ENCODE measurements at places on chromosomes 1 and 21.

DNA sequence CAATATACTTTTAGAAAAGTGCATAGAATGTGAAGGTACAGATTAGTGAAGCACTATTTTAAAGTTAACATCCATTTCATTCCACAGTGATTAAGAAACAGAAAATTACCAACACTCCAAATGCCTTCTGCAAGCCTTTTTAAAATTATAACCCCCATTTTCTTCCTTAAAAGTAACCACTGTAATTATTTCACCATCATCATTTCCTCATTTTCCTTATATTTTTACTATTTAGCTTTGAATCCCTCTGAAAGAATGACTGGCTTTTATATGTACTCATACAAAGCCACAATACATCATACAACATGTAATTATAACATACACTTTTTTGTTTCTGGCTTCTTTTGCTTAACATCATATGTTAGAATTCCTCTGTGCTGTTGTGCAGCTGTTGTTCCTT, 6.5 kb upstream of the NEGR1 start:
- DNase-seq, result no peak

DNA sequence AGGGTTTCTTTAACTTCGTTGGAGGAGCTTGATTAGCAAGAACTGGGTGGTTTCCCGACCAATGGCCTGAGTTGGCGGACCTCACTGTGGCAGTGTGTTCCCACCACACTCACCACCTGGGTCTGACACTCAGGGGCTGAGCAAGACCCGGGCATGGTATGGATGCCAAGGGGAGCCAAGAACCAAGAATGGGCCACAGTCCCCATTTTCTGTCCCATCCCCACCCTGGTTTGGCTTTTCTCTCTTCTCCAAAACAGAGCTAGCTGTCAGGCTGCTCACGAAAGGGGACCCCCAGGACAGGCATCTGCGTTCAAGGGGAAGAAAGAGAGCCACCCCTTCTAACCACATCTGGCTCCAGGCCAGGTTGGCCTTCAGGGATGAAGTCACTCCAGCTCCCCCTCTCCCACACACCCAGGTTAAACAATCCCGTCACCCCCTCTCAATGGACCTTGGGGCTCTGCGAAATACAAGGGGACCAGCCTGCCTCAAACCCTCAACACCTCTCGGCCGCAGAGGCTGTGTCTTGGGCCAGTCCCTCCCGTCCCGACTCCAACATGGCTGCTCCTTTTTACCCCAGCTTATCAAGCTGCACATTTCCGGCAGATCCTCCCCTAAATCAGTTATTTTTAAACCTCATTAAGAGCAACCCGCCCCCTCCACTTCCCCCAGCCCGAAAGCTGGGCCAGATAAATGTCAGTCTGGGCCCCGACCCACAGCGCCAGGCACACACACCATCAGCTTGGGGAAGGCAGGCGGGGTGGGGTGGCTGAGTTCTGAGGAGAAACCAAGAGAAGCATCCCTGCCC, 3.4 kb downstream of the TAGLN2 start:
- DNase-seq, result no peak

- no peak for DNase-seq
Measured at GRCh38 chr1:27113861-27114260, 41.1 kb downstream of the SLC9A1 start.

DNA sequence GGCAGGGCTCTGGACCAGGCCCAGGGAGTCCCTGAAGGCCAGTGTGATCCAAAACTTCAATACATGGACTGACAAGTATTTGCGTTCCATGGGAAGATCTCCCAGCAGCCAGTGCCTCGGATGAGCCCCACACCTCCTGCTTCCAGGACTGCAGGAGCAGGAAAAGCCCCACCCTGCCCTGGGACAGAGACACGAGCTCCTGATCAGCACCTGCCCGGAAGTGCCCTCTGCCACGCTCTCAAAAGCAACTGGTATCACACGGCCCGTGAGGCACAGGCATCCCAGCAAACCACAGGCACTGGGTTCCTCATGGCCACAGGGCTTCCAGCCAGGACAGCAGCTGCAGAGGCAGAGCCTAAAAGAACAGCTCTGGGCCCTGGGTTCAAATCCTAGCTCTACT, 48.6 kb downstream of the ACOT7 start:
- no peak for DNase-seq

DNA sequence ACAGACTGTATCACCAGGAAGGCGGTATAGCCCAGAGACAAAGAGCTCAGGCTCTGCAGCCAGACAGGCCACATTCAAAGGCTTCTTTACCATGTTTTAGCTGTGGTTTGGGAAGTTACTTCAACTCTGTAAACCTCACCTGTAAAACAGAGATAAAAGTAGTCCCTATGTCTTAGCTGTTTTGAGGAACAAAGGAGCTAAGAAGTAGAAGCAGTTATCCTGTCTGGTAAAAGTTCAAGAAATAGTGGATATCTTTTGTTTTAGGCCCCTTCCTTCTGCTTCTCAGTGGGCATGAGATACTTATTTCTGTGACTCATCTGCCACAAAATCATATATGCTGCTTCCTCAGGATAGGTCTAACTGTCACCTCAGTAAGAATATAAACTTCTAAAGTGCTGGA, 6.5 kb downstream of the CD34 start:
- no peak for DNase-seq

- DNase-seq, result no peak
Measured at GRCh38 chr1:68705466-68705865, 208.6 kb upstream of the DEPDC1 start.

GRCh38 chr1:186474208-186474607, 13.3 kb upstream of the PDC start:
- no peak for DNase-seq

DNA sequence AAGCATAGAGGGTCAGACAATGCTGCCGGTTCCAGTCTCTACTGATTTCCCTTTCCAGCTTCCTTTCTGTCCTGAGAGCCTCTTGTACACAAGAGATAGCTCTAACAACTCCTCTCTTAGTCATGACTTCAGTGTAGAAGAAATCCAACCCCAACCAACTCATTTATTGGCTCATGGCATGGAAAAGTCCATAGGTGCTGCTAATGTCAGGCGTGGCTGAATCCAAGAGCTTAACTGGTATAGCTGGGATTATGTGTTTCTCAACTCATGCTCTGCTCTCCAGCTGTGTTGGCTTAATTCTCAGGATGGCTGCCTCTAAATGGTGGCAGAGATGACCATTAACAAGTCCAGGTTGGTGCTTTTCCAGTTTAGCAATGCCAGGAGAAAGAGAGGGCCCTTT, 12.4 kb upstream of the THRAP3 start:
- no peak for DNase-seq

DNA sequence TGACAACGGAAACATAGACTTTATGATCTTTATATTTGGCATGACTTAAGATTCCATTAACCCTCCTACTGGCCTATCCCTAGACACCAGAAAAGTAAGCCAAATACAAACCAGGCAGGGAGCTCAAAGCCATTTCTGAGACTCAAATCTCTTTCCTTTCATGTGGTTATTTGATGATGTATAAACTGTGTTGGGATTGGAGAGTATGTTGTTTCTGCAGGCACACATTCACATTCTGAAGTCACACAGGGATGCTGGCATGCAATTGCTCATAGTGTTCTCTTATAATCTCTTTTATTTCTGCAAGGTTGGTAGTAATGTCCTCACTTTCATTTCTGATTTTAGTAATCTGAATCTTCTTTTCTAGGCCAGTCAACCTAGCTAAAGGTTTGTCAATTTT, 5.8 kb downstream of the ZMYND12 start:
- no peak for DNase-seq

GRCh38 chr1:90726986-90727480, 9.9 kb upstream of the BARHL2 start:
- DNase-seq, result peak; percentile 22

GRCh38 chr1:201418461-201418860, 3.1 kb downstream of the TNNI1 start:
- no peak for DNase-seq

GRCh38 chr1:46413596-46413985, 19.5 kb downstream of the FAAH start:
- no peak for DNase-seq

DNA sequence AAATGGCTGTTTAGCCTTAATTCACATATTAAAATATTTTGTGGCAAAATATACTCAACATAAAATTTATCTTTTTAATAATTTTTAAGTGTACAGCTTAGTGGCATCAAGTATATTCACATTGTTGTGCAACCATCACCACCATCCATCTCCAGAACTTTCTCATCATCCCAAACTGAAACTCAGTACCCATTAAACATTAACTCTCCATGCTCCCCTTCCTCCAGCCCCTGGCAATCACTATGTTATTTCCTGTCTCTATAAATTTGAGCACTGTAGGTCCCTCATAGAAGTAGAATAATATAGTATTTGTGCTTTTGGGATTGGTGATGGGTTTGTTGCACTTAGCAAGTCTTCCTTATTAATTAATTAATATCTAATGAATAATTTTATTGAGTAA, 29.4 kb downstream of the CCN1 start:
- DNase-seq, result no peak

GRCh38 chr1:80639777-80640533, 1160.8 kb upstream of the ADGRL2 start:
- DNase-seq, result no peak

DNA sequence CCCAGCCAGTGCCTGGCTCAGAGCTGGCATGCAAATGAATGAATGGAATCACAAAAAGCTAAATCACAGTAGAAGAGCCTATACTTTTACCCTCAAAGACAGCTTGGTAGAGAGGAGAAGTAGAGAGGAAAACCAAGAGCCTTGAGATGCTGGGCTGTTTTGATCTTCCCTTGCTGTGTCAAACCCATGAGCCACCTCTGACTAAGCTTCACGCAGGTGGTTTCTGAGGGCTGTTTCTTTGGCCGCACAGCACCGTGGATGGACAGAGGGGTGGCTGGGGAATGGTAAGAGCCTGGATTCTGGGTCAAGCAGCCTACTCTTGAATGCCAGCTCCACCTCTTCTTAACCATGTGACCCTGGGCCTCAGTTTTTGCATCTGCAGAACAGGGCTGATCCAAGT, 18.6 kb downstream of the ABCG1 start:
- no peak for DNase-seq

DNA sequence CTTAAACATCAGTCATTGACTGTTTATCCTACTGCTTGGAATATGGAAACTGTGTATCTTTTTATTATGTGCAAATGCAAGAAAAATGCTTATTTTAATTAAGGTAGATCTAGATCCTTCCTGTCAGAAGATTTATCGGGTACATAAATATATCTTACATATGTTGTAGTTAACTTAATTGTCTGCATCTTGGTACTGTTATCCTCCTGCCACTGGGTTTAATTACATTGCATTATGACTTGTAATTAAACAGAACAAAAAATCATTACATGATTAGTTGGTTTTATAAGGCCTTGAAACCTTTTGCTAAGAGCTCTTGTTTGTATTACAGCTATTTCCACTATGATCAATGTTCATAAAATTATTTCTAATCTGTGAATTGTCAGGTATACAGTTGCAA, 211.2 kb downstream of the PTGER3 start:
- no peak for DNase-seq

DNA sequence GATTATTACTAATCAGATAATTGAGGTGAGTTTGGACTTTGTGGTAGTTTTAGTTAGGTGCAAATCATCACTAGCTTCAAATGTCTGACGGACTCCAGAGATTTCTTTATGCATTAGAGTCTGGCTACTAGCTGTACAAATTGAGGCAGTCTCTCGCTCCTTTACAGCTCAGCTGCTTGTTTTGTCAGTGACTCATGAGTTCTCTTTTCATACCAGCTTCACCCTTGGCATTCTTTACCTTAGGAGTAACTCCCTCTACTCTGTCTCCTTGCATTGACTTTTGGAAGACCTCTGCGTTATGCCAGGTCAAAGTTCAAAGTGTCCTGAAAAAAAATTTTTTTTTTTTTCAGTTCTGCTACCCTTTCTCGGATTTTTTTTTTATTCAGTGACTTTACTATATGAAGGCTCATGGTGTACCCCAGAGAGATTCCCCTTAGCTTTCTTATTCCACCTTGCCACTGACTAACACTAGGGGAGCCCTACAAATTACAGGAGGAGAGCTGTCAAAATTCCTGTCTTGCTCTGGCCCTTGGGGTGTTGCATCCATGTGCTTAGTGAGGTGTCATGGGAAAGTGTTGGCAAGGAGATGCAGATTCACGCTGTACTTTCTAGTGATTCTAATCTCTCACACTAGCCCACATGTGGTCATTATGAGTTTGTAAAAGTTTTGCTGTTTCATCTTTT, 576.6 kb downstream of the ADGRL2 start:
- no peak for DNase-seq

Measured in spinal cord (tissue), 10 donors.